ENCODE measurements at places on chromosomes 6 and 20. TPM values are rescaled to one million over a fixed set of nuclear protein-coding genes. Genes with fewer than 3 reads are reported as not detected.
A peak's percentile ranks its signal among the peaks of the same experiment; 100 is the strongest.

- no peak for DNase-seq
These were observed 214.6 kb downstream of the SMOC2 start for GRCh38 chr6:168655462-168656152.

- peak; percentile 28 for DNase-seq
These were observed 39.7 kb upstream of the HTR1B start for GRCh38 chr6:77502981-77503380.

GRCh38 chr6:11110921-11111768, at the start of gene ERVFRD-1:
Gene ERVFRD-1, minus strand, starts transcription at chr6:11111725. Its CDS starts 6,415 bp downstream, at chr6:11105310.
- no peak for DNase-seq

Gene ABHD16B
- not detected for polyA plus RNA-seq

Gene TMEM244
- not detected for polyA plus RNA-seq

Gene RIPPLY2
- 14.6 TPM for polyA plus RNA-seq

Gene CST4
- polyA plus RNA-seq: not detected

- DNase-seq: no peak
These were observed 3.4 kb upstream of the FAM110A start for GRCh38 chr20:830011-830521.

- no peak for DNase-seq
These were observed 122.8 kb downstream of the ALDH8A1 start for GRCh38 chr6:134826889-134827737.

- DNase-seq: no peak
These were observed 31.5 kb upstream of the RHAG start for GRCh38 chr6:49668083-49668511.

Gene RPL7L1
- polyA plus RNA-seq: 116 TPM

DNA sequence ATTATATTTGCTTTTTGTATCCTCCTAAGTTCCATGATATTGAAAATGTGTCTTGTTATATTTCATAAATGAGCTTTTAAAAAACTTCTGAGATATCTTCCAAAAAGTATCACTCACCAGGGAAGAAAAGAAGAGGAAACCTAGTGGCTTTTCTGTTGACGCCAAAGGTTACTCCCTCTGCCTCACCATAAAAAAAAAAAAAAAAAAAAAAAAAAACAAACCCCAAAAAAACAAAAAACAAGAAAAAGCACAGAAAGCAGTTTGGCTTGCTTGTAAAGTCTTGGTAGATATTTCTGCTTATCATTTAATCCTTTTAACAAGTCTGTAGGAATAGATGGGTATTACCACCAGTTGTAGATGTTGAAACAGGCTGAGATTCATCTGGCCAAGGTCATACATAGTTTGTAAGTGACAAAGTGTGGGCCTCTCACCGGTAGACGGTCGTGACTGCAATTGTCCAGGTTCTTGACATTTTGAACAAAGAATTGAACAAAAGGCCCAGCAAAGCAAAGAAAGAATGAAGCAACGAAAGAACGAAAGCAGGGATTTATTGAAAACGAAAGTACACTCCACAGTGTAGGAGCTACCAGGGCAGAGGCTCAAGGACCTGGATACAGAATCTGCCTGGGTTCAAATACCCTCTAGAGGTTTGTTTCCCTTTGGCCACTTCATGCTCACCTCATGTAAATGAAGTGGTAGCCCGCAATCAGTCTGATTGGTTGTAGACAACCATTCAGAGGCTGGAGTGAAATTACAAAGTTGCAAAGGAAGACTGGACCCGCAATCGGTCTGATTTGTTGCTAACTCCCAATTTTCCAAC, 11.6 kb upstream of the ELOVL5 start:
- DNase-seq: no peak

DNA sequence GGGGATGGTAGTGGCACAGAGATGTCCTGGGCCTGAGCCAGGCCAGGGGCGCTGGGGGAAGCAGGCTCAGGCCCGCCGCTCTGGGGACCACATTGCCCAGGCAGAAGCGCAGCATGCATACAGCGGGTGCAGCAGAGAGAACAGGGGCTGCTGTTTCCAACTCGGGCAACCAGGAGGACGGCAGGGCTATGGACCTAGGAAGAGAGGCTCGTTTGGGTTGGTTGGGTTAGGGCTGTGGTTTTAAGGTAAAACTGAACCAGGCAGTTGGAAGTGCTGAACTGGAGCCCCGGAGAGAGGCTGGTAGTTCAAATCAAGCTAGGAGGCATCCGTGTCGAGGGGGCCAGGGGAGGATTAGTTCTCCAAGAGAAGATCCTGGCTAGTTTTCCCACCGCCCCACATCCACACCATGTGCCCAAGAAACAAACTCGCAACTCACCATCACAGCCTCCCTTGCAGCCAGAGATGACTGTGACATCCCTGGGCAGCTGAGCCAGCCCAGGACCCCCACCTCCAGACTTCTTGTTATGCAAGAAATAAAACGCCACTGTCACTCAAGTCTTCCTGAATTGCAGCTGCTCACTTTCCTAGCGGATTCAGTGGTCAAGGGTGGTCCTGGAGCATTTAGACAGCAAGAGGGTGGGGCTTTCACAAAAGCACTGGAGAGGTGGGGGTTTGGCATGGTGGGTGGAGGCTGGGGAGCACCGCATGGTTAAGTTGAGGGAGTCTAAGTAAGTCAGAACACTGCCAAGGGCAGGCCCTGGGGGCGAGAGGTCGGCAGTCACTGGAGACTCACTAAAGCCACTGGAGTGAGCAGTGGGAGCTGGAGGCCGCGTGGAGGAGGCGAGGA, 161.2 kb downstream of the GRM4 start:
- DNase-seq: no peak

DNA sequence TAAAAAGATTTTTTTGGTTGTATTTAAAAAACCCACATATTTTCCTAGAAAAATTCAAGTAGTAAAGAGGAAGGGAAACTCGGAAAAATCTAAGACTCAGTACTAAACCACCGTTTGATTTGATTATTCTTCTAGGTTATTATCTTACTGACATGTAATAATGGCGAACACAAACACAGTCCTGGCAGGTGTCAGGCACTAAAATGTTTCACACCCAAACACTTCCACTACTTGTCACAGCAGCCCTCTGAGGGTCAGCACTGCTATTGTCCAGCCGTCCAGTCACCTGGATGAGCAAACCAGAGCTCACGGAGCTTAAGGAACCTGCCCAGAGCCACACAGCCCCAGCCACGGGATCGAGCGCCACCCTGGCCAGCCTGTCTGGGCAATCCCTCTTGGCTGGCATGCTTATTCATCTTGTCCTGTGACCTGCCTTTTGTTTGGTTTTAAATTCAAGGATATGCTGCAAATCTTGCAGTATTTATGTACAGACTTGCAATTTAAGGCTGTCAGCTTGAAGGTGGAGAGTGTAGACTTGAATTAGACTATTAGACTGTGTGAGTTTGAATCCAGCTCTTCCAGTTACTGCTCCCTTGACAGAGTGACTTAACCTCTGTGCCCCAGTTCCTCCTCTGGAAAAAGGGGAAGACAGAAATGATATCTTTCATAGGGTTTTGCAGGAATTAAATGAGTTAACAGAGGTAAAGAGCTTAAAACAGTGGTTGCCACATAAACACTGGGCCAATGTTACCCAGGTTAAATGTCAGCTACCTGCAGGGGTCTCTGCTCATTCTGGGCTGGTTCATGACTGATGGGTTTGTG, 82.2 kb downstream of the CDYL start:
- DNase-seq: no peak

All from brain (organoid and tissue), 16 donors.